ENCODE measurements at places on chromosomes 7 and 10.

DNA sequence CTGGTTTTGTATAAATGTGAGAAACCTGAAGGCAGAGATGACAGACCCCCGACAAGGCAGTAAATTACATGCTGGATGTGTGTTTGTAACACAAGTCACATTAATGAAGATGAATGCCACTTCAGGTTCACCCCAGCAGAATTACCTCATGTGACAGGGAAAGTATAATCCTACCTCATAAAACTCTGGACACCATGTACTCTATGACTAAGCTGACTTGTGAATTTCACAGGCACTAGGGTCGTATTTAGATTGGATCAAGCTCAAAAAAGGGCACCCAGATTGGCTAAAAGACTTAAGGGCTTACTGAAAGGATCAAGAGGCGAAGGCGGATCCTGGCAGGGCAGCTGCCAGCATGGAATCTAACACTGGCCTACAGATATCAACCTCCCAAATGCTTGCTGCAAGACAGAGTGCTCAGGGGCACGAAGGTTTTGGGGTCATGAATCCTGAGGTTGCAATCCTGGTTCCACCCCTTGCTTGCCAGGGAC lies 161.4 kb downstream of the PIP4K2A start:
- DNase-seq = no peak

- DNase-seq = no peak
These were observed 111.6 kb downstream of the NKX6-2 start for GRCh38 chr10:132674311-132674710.

- no peak for DNase-seq
These were observed 7.4 kb upstream of the STEAP4 start for GRCh38 chr7:88314061-88314491.

GRCh38 chr10:118798231-118798662 lies 43.5 kb upstream of the CACUL1 start:
- no peak for DNase-seq

- no peak for DNase-seq
These were observed 353.2 kb downstream of the CRPPA start for GRCh38 chr7:16068183-16068582.

DNA sequence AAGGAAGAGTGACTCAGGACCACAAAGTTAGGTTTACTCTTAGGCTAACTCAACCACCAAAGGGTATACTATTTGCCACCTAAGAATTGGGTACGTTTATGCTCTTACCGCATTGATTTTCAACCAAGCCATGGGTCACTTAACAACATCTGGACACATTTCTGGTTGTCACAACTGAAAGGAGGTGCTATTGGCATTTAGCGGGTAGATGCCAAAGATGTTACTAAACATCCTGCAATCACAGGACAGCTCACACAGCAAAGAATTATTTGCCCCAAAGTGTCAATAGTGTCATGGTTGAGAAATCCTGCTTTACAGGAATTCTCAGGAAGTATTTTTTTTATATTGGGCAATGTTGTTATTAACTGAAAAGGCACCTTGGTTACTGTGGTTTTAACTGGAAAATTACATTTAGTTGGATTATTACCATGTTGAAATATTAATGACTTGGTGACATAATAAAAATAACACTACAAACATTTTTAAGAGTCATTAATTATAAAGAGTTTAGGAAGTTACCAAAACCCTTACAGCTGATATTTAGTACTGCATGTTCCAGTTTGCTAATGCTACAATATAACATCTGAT lies 185.0 kb upstream of the TMEM196 start:
- DNase-seq = no peak
